ENCODE measurements at places on chromosomes 3 and 15.

GRCh38 chr15:31131853-31132375 lies 30.4 kb upstream of the TRPM1 start:
- DNase-seq: no peak

DNA sequence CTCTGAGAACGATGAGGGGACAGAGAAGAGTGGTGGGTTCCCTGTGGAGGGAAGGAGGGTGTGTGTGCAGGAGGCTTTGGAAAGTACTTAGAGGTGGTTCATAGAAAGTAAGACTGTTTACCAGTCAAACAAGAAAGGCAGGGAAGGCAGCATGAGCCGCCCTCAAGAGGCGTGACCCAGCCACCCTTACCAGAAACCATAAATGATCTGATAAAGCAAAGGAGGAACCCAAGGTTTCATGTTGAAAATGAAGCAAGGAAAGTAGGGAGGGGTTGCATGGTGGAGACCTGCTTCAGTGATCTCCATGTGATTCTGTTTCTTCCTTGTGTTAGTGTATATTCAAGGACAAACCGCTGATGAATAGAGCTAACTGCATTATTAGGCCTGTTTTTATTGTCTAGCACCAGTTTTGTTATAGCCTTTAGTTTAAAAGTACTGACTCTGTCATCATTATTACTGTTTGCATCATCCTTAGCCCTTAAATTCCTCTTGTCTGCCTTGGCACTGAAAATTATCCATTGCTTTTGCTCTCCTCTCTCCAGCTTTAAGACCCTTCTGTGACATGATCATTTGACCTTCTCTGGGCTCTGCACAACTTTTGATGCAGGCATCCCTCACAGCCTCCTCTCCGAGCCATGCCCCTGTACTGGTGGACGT lies 96.1 kb downstream of the STAC start:
- DNase-seq: no peak

DNA sequence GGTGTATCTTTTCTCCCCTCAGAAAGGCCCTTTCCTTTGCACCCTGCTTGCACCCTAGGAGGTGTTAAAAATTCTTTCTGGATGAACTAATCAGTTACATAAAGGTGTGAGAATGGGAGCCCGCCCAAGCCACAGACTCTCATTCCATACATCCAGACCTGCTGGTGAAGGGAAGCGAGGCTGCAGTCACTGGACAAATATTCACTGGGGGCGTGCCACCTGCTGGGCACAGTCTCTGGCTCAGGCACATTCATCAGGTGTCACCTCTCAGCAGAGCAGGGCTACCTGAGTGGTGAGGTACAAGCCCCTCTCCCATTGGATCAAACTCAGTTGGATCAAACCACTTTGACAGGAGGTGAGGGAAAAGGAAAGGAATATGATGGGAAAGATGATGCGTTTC lies 52.0 kb downstream of the NTRK3 start:
- no peak for DNase-seq

GRCh38 chr3:150094150-150094933 lies 123.6 kb upstream of the PFN2 start:
- no peak for DNase-seq

DNA sequence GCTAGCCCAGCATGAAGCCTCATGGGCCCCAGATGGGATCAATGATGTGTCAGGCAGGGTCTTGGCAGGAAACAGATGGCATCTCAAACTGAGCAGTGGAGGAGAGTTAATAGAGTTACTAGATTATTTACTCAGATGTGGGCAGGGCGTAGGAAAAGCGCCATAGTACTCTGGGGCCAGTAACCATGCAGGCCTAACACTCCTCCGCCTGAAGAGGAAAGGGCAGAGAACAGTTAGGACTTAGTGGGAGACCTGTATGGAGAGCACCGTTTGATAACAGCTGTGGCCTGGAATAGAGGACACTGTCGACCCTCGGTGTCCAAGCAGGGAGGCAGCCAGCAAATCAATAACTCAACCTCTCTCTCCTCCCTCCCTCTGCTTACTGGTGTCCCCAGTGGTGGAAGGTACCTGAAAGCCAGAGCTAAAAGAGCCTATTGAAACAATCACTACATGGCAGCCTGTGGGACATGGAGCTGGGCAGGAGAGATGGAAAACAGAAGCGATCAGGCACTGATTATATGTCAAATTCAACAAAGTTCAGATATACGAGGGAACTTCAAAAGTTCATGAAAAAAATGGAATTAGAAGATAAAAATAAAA lies 111.4 kb upstream of the CCNL1 start:
- DNase-seq: no peak

GRCh38 chr3:72894976-72895552 lies 7.2 kb downstream of the GXYLT2 start:
- no peak for DNase-seq

DNA sequence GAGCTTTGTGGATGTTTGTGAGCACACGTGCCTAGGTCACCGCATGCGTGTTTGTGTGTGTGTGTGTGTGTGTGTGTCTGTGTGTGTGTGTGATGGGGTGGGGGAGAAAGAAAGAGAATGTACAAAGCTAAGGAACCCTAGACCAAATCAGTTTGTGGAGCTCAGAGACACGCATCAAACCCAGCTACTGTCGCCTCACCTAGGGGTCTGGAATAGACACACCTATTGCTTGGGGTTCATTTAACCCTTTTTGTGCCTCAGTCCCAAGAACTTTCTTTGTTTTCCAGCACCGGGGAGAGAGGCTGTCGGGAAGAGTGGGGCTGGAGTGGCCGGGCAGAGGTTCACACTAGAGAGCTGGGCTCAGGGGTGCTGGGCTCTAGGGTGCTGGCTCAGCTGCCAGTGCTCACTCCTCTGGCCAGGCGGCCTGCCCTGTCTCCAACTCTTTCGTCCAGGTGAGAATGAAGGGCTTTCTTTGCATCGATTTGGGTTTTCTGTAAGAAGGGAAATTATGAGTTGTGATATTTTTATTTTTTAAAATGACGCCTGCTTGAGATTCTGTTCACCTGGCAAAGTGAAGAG lies 221.6 kb downstream of the MEIS2 start:
- DNase-seq: no peak

GRCh38 chr3:52886049-52886730 lies 11.2 kb downstream of the STIMATE start:
- DNase-seq: no peak

- no peak for DNase-seq
Observed at GRCh38 chr3:141167681-141168080, 63.9 kb upstream of the PXYLP1 start.

DNA sequence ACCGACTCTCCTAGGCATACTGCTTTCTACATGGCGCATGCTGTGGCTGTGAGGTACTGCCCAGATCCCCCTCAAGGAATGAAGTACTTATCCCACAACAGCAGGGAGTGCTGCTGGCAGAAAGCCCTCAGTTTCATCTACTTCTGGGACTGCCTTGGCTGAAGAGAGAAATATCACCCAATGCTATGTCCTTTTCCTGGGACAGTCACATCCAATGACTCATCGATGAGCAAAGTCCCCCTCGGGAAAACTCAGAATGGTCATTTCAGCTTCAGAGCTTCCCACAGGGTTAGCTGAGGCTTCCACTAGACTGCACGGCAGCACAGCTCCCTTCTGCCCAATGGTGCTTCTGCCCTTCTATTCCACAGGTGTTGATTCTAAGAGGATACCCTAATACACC lies 3.6 kb upstream of the NMD3 start:
- DNase-seq: no peak

GRCh38 chr3:189188466-189188865 lies 16.7 kb downstream of the TPRG1 start:
- DNase-seq: no peak

DNA sequence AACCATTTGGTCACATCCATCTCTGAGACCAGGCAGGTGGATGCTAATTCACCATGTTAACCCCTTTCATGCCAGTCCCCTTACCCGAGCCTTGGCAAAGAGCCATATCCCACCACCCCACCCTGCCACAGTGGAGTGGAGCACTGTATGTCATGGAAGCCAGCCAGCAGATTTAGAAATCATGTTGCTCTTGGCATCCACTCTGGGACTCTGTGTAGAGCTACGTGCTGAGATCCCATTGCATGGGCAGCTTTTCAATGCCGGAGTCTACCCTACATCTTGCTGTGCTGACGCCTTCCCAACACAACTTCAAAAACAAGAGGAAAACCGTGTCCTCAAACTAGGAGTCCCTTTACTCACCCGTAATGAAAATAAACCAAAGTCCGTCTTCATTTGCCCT lies 131.0 kb downstream of the NTRK3 start:
- DNase-seq: no peak

GRCh38 chr3:23239211-23240068 lies 36.3 kb downstream of the UBE2E2 start:
- no peak for DNase-seq

Data from coronary artery (tissue), 2 donors.